ENCODE measurements at places on chromosomes 1 and 21. TPM values are rescaled to one million over a fixed set of nuclear protein-coding genes. Genes with fewer than 3 reads are reported as not detected.

GRCh38 chr1:43308635-43309404 is 8.0 kb downstream of the TIE1 start:
- DNase-seq = no peak

DNA sequence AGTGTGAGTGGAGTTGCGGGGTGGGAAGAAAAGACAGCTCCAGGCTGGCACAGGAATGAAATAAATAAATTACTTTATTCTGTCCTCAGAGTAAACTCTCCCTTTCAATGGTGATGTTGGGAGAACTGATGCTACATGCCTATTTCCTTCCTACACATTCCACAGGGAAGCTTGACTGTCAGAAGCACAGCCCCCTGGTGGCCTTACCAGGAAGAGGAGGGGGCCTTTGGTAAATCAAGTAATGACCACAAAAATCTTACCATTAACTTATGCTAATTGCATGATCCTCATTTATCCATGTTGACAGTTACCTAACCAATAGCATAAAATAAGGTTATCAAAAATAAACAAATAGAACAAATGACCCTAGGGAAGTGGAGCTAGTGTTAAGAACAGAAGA is 605.0 kb upstream of the PKN2 start:
- DNase-seq = no peak

SFN gene
- total RNA-seq = not detected

- no peak for DNase-seq
Observed at GRCh38 chr1:67789551-67789950, 43.7 kb downstream of the GNG12 start.

DNA sequence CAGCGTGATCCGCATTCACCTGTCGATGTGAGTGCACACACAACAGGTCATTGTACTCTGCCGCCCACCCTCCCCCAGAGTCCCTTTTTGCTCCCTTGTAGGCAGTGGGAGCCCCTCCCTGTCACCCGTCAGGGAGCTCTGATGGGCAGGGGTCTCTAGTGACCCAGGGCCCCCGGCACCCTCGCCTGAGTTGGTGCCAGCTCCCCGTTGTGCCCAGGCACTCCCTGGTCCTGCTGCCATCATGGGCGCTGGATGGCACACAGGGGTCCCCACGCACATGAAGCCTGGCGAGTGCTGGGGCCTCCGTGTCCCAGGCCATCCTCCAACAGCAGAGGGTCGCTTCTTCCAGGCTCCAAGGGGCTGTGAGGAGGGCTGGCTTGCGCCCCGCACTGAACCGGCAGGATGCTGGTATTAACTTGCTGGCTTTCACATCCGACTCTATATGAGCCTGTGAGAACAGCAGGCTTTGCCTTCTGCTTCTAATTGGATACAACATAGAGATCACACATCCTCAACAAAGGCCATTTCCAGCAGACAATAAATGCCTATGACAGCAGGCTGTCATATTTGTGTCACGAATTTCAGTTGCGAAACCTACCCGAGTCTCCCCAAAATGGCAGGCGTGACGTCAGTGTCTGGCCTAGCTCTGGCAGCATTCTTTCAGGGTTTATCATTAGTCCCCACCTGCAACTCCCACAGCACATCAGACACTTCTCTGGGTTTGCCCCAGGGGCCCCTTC is 35.4 kb downstream of the KIAA1614 start:
- DNase-seq = no peak

GRCh38 chr1:77534456-77534855 is 148.0 kb downstream of the ZZZ3 start:
- DNase-seq = no peak

DNA sequence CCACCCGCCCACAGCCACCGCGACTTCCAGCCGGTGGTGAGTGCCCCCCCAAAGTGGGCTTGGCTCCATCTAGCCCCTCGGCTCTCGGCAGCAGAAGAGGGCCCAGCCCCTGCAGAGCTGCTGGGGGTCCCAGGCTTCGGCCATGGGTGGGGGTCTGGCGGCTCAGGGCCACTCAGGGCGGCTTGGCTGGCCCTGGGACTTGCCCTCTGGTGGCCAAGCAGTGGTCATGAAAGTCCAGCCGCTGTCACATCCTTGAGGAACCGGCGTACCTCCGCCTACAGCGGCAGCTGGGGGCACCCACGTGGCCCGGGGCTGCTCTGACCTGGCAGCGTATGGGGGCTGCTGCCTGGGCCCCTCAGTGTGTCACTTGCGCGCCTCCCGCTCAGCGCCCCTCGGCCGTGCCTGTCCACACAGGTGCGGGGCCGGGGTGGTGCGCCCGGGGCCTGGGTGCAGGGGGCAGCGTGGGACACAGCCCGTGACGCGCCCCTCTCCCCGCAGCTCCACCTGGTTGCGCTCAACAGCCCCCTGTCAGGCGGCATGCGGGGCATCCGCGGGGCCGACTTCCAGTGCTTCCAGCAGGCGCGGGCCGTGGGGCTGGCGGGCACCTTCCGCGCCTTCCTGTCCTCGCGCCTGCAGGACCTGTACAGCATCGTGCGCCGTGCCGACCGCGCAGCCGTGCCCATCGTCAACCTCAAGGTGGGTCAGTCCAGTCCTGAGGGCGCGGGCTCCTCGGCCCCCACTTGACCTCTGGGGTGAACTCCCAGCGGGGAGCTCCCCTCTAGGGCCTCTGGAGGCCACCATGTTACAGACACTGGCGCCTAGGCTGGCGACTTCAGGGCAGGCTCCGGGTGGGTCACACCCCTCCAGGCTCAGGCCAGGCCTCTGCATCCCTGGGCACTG is 32.4 kb downstream of the SLC19A1 start:
- DNase-seq = no peak

DNA sequence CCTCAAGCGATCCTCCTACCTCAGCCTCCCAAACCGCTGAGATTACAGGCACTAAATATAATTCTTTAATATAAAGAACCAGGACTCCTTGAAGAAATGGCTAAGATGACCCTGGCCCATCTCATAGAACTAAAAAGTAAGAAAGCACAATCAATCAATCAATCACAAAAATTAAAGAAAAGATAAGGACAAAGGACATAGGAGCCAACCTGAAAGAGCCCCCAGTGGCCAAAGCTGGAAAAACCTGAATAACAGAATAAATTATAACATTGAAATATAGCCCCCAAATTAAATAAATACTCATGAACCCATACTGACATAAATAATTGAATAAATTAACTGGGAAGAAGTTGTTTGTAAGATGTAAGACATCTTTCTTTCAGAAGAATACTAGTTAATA is 8.9 kb downstream of the NUP210L start:
- no peak for DNase-seq

- DNase-seq = no peak
Observed at GRCh38 chr1:56625819-56626440, 19.2 kb upstream of the PRKAA2 start.

GRCh38 chr1:117857418-117857817 is 72.0 kb downstream of the GDAP2 start:
- DNase-seq = no peak

DNA sequence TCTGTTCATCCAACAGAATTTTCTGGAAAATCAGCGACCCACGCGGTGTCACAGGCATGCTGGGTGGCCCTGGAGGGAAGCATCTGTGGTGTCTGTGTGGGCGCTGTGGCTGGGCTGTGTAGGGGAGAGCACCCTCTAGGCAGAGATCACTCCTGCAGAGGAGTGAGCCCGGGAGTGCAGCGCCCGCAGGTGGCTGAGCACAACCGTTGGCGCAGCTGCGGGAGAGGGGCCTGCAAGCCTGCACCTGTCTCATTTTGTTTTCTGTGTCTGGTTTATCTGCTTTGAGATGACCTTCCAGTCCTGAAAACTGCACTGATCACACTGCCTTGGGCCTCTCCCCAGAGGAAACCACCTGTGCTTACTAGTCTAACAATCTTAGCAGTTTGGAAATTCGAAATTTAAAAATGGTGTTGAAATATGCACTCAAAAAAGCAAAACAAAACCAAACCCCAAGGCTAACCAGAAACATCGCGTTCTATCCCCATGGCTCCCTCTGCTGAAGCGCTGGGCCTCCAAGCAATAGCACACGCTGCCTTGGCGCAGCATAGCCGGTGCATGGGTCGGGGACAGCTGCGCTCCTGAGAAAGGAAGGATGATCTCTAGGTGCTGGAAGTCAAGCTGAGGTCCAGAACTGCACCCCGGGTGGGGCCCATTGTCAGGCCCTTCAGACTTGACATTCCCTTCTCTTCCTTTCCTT is 4.8 kb downstream of the FAM3B start:
- DNase-seq = no peak

LPAR3 gene
- not detected for total RNA-seq

DNA sequence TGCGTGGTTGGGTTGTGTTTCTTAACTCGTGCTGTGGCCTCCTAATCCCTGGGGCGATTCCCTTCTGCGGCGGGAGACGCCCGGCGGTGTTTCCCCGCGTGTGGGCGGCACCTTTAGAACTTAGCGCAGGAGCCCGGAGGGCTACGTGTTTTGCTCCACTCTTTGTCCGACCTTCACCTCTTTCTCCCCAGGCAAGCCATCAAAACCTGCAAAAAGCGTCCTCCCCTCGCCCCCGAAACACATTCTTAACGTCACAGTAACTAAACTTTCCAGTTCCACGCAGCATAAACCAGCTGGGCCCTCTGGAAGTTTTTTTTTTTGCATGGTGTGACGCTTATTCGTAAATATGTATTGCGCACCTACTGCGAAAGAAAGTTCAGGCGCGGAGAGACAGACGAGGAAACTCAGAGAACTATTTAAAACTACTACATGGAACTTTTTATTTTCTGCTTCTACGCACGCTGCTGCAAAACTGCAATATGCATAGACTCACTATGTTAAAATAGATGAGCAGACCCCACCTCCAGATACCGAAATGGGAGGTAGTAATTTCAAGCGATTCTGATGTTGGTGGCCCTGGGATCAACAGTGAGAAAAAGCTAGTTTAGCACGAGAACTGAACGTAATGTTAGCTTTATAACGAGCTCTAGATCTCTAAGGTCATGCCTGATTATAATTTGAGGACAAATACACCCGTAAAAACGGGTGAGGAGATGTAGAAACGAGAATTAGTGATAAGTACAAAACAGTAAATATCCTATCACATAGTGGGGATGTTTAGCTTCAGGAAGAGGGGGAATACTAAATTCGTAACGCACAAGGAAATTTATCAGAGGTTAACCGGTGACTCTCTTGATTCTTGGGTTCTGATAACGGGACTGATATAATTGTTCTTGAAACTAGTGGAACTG is 920 bp downstream of the MTR start:
- DNase-seq = no peak

GRCh38 chr1:223075834-223076233 is 67.2 kb downstream of the TLR5 start:
- no peak for DNase-seq

GRCh38 chr1:226061068-226061840 is 1.3 kb upstream of the H3-3A start:
- no peak for DNase-seq

GRCh38 chr1:217137210-217137881 is 414.1 kb upstream of the ESRRG start:
- DNase-seq = no peak

- no peak for DNase-seq
Observed at GRCh38 chr1:40303051-40303771, 13.9 kb downstream of the COL9A2 start.

DNA sequence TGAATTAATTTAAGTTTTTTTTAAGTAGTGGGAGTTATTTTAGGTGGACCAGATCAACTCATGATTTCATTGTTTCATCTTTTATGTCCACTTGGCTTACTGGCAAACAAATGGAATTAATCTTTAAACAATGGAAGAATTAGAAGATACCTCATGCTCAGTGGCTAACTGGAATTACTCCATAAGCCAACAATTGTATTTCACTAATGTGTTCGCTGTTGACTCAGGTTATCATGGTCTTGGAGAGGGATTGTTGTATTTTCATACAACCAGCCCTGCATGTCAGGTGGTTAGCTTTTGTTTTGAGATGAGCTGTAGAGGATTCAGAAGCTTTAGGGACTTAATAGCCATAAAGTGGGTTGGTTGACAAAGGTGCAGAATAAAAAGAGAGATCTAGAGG is 57.2 kb upstream of the HMCN1 start:
- no peak for DNase-seq

GRCh38 chr1:223765036-223765718 is 52.8 kb downstream of the CAPN2 start:
- no peak for DNase-seq

BTG2 gene
- total RNA-seq = 35.9 TPM

DMBX1 gene
- total RNA-seq = not detected

CD101 gene
- total RNA-seq = 0.06 TPM

DNA sequence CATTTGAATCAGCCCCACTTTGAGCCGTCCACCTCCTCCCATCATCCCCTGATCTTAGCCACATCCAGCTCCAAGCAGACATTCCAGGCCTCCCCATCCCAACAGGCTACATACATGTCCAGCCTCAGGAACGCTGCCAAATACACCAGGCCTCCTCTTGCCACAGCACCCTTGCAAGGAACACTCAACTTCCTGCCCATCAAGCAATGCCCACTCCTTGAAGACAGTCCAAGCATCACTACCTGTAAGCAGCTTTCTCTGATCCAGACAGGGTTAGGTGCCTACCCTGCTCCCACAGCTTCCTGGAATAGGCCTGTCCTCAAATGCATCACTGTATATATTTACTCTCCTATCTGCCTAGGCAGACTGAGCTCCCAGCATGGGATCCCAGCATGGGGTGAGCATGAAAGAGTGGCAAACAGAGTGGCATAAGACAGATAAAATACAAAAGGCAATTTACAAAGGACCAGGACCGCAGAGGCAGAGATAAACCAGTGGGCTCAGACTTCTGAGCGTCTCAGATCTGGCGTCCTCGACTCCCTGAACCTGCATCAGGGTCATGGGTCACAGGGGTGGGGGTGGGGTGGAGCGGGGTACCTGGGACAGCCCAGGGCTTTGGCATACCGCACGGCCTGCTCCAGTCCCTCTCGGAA is 816 bp downstream of the HYI start:
- no peak for DNase-seq

BCAN gene
- total RNA-seq = 0.24 TPM

GRCh38 chr1:11479375-11479979 is 522 bp downstream of the DISP3 start:
- no peak for DNase-seq

DNA sequence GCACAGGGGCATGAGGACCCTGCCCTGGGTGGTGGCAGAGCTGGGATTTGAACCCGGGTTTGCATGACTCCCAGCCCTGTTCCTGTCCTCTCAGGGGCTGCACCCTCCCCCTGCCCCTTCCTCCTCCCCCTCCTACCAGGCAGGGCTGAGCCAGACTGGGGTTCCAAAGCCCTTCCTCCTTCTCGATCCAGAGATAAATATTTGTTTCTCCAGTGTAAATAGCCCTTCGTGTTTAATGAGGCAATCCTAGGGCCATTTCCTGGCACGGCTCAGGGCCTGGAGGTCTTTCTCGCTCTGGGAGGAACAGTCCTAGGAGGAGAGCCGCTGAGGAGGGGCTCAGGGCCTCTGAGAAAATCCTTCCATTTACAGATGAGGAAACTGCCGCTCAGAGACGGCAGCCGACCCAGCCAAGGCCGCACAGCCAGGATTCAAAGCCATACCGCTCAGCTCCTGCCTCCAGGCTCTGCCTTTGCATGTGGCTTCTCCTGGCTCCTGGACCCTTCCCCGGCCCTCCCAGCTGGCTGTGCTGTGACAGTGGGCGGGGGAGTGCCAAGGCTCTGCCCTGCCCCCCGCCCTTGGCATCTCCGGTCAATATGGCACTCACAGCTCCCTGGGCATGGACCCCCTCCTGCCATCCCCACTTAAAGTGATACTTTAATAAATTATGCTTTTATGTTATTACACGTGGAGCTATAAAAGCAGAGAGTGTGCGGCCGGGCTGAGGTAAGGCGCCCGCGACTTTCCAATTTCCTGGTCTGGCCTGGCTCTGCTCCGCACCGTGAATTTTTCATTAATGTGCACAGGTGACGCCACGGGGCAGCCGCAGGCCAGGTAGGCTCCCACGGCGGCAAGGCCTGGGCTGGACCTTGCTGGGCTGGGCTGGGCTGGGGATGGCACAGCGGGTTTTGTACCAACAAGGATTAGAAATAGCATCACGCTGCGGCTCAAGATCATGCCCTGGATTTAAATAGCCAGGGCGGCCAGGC is 114.7 kb upstream of the WNT4 start:
- no peak for DNase-seq

All from glomerular endothelial cell (primary cell).